Naive thymus-derived CD8-positive, alpha-beta T cell (primary cell): ENCODE measurements at places on chromosomes 12 and 14. TPM values are rescaled to one million over a fixed set of nuclear protein-coding genes. Genes with fewer than 3 reads are reported as not detected.

- no peak overlapping the region for H3K27ac ChIP-seq
- H3K4me3 ChIP-seq: no peak overlapping the region
- peaks cover 10% of the 10 kb centered on the region for H3K4me1 ChIP-seq
- peaks cover 11% of the 10 kb centered on the region for H3K36me3 ChIP-seq
Observed at GRCh38 chr12:25864306-25865276, 93.9 kb upstream of the RASSF8 start.

DNA sequence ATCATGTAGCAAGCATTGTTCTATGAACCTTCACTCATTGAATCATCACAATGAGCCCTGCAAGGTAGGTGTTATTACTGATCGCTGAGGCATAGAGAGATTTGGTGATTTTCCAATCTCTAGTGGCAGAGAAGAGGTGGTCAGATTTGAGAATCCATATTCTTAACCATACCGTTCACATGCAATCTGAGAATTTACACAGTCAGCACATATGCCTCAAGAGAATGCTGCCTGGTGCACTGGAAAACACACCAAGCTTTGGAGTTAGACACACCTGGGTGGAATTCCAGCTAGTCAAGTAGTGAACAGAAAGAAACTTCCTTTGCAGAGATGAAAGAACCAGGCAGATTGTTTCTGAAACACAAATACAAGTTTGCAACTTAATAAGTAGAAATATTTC lies 94.1 kb downstream of the LGR5 start:
- H3K4me1 ChIP-seq: peaks cover 5% of the 10 kb centered on the region
- H3K36me3 ChIP-seq: no peaks in the 10 kb centered on the region
- H3K4me3 ChIP-seq: no peak overlapping the region
- H3K27ac ChIP-seq: no peak overlapping the region

- peaks cover 3% of the 10 kb centered on the region for H3K27me3 ChIP-seq
- DNase-seq: peak; percentile 12
- peak overlapping the region; percentile 10 for H3K27ac ChIP-seq
- H3K4me3 ChIP-seq: no peak overlapping the region
Observed at GRCh38 chr12:131452444-131452860, 258.4 kb upstream of the SFSWAP start.

The CISTR gene
- polyA plus RNA-seq: not detected

The FGD4 gene
- 0.05 TPM for polyA plus RNA-seq
